Heart left ventricle (tissue), 16 donors: ENCODE measurements at places on chromosomes 13 and 19. TPM values are rescaled to one million over a fixed set of nuclear protein-coding genes. Genes with fewer than 3 reads are reported as not detected.
A peak's percentile ranks its signal among the peaks of the same experiment; 100 is the strongest.

DNA sequence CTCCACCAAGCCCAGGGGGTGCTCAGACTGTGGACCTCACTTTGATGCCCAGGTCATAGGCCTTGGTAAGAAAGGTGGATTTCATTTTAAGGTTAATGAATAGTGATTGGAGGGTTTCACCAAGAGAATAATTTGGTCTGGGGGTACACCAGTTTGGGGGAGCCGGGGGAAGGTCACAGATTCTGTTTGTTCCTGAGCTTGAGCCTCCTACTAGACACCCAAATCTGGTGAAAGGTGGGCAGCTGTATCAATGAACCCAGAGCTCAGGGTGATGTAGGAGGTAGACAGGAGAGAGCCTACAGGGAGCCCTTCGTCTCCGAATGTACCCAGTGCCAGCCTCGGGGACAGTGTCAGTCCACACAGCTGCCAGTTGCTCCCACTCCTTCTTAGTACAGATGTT, 63.7 kb upstream of the ATP12A start:
- no peak overlapping the region for H3K27ac ChIP-seq
- no peak overlapping the region for H3K4me3 ChIP-seq
- no peaks in the 10 kb centered on the region for H3K36me3 ChIP-seq
- H3K4me1 ChIP-seq = no peaks in the 10 kb centered on the region
- no peak for DNase-seq
- no peaks in the 10 kb centered on the region for H3K27me3 ChIP-seq

- H3K27ac ChIP-seq = no peak overlapping the region
- no peaks in the 10 kb centered on the region for H3K36me3 ChIP-seq
- H3K4me3 ChIP-seq = no peak overlapping the region
- peaks cover 3% of the 10 kb centered on the region for H3K4me1 ChIP-seq
These were observed 299.0 kb downstream of the KLF12 start for GRCh38 chr13:73835138-73835721.

GRCh38 chr13:113618455-113618854, 33.9 kb downstream of the TFDP1 start:
- peak; percentile 44 for DNase-seq
- no peak overlapping the region for H3K27ac ChIP-seq
- peaks cover 5% of the 10 kb centered on the region for H3K36me3 ChIP-seq
- H3K4me1 ChIP-seq = peaks cover 4% of the 10 kb centered on the region
- H3K4me3 ChIP-seq = no peak overlapping the region

GRCh38 chr19:19460258-19460731, 54.8 kb downstream of the GATAD2A start:
- no peaks in the 10 kb centered on the region for H3K27me3 ChIP-seq
- no peak for DNase-seq
- H3K4me3 ChIP-seq = peak overlapping the region; percentile 10
- H3K27ac ChIP-seq = peak overlapping the region; percentile 65
- no peaks in the 10 kb centered on the region for H3K36me3 ChIP-seq

DNA sequence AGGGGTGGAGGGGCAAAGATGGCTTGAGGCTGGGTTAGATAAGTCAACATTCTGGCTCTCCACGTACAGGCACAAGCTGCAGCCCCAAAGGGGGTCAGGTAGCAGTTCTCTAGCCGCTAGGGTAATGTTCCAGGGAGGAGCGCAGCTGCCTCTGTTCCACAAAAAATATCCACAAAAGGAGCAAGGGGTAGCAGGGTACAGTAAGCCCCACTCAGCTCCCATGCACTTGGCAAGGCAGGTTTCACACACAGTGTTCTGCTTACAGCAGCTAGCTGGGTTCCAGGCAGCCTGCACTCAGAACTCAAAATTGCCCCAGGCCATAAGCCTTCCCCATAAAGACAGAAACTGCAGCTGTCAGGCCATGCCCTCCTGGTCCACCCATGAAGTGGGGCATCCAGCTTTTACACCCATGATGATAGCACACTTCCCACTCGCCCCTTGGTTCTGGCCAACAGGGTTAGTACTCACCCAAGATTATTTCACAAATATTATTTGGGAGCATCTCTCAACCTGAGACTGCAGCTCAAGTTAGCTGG, 130.0 kb downstream of the CYSLTR2 start:
- H3K27me3 ChIP-seq = no peaks in the 10 kb centered on the region
- H3K4me1 ChIP-seq = no peaks in the 10 kb centered on the region
- H3K36me3 ChIP-seq = no peaks in the 10 kb centered on the region
- no peak overlapping the region for H3K27ac ChIP-seq

DNA sequence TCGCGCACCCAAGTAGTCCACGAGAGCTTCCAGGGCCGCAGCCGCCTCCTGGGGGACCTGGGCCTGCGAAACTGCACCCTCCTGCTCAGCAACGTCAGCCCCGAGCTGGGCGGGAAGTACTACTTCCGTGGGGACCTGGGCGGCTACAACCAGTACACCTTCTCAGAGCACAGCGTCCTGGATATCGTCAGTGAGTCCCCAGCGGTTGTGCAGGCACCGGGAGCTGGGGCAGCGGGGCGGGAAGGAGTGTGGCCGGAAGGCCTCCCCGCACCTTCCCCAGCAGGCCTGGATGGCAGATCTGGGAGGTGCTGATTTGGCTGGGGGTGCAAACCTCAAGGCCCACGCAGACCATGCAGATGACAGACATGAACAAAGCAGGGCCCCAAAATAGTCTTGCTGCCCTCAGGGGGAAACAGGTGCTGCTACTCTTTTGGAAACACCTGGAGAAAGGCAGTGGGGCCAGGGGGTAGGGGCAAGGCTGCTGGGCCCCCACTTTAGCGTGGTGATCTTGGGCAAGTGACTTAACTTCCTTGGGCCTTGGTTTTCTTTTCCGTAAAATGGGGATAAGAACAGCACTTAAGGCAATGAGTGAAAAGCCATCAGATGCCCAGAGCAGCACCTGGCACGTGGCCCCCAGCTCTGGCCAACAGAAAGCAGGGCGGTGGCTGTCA, 4.0 kb downstream of the MAG start:
- peaks cover 6% of the 10 kb centered on the region for H3K27me3 ChIP-seq
- H3K36me3 ChIP-seq = no peaks in the 10 kb centered on the region
- H3K27ac ChIP-seq = no peak overlapping the region
- no peak for DNase-seq

GRCh38 chr13:64723724-64724123, 2506.4 kb downstream of the PCDH9 start:
- H3K27ac ChIP-seq = no peak overlapping the region
- no peaks in the 10 kb centered on the region for H3K27me3 ChIP-seq
- no peak overlapping the region for H3K4me3 ChIP-seq

DNA sequence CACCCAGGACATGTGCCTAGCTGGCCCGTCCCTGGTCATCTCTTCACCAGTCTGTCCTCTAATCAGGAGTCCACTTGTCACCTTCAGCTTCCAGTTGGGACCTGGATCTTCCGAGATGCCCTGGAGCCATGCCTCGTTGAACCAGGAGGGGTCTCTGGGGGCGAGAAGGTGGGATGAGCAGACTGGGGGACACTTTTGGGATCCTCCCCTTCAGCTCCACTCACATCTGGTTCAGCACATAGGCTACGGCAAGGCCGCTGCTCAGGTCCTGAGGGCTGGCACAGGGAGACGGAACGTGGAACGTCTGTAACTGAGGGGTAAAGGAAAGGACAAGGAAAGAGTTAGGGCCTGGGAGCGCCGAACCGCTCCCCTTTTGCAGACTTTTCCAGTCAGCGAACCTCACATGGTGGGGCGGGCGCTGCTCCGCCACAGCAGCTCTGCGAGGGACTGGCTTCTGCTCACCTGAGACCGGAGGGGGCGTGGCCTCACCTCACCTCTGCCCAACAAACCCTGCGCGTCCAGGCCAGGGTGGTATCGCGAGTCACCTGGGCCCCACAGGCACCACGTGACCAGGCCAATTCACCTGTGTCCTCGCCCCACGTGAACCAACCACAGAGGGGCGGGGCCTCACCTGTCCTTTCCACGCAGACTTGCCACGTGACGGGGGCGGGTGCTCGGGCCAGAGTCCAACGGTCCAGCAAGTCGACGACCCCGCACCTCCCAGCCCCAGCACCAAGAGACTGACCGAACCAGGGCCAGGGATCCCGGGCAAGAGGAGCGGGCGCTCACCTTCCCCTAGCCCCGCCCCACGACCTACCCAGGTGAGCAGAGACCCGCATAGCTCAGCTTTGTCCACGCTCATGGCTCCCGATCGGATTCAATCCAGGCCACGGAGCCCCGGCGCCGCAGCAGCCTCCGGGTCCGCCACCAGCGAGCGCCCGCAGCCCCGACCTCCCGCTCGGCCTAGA, at the start of gene HOOK2:
HOOK2 (minus strand) TSS at position 965 of the 968 bp plus-strand sequence; CDS start at position 862, 103 bp downstream.
- DNase-seq = no peak
- no peaks in the 10 kb centered on the region for H3K4me1 ChIP-seq
- peak within 1 kb of the TSS; percentile 94 for H3K27ac ChIP-seq
- H3K36me3 ChIP-seq = peaks cover 6% of the 10 kb centered on the region
- H3K4me3 ChIP-seq = peak within 1 kb of the TSS; percentile 67

DNA sequence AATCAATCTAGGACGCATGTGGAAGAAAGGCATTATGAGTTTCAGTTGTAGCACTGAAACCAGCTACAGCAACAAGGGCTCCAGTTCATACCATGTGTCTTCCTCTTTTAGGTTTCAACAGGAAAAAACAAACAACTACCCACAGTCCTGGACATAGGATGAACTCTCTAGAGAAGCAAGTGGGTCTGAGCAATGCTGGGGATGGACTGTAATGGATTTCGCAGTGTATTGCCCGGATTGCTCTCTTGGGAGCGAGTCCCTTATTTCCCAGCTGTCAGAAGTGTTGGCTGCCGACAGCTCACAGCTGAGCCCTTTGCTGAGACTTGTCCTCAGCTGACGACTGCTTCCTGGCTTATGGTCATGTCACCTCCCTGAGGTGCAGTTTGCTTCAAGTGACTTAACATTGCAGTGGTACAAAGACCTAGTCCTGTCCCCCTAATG, 12.1 kb upstream of the MYCBP2 start:
- DNase-seq = no peak
- no peaks in the 10 kb centered on the region for H3K36me3 ChIP-seq
- H3K4me1 ChIP-seq = peaks cover 4% of the 10 kb centered on the region
- peak overlapping the region; percentile 45 for H3K27ac ChIP-seq

- H3K4me3 ChIP-seq = peak overlapping the region; percentile 51
- DNase-seq = no peak
- no peaks in the 10 kb centered on the region for H3K36me3 ChIP-seq
These were observed 717 bp upstream of the NALCN start for GRCh38 chr13:101417043-101417406.

DNA sequence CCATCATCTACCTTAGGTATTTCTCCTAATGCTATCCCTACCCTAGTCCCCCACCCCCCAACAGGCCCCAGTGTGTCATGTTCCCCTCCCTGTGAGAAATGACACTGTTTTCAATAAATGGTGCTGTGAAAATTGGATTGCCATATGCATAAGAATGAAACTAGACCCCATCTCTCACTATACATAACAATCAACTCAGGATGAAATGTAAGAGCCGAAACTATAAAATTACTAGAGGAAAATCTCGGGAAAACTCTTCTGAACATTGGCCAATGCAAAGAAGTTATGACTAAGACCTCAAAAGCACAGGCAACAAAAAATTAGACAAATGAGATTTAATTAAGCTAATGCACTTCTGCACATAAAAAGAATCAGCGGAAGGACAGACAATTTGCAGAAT, 138.2 kb downstream of the SUCLA2 start:
- H3K4me1 ChIP-seq = no peaks in the 10 kb centered on the region
- DNase-seq = no peak
- H3K27me3 ChIP-seq = no peaks in the 10 kb centered on the region
- no peaks in the 10 kb centered on the region for H3K36me3 ChIP-seq
- H3K4me3 ChIP-seq = no peak overlapping the region
- no peak overlapping the region for H3K27ac ChIP-seq

DNA sequence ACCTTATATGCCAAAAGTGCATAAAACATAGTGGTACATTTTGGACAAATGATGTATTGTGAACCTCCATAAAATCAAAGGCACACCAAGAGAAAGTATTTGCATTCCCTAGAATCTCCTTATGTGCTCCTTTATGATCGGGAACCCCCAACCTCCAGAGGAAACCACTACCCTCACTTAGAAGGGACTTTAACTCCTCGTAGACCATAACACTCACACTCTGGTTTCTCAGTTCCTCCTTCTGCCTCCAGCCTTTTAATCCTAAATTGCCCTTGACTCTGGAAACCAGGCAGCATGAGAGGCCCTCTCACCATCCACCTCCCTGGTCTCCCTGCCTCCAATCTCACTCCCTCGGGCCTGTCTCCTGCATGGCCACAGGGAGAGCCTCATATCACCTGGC, 9.8 kb upstream of the KCNN4 start:
- no peaks in the 10 kb centered on the region for H3K36me3 ChIP-seq
- no peaks in the 10 kb centered on the region for H3K27me3 ChIP-seq
- H3K4me3 ChIP-seq = no peak overlapping the region
- no peak overlapping the region for H3K27ac ChIP-seq
- H3K4me1 ChIP-seq = no peaks in the 10 kb centered on the region

DNA sequence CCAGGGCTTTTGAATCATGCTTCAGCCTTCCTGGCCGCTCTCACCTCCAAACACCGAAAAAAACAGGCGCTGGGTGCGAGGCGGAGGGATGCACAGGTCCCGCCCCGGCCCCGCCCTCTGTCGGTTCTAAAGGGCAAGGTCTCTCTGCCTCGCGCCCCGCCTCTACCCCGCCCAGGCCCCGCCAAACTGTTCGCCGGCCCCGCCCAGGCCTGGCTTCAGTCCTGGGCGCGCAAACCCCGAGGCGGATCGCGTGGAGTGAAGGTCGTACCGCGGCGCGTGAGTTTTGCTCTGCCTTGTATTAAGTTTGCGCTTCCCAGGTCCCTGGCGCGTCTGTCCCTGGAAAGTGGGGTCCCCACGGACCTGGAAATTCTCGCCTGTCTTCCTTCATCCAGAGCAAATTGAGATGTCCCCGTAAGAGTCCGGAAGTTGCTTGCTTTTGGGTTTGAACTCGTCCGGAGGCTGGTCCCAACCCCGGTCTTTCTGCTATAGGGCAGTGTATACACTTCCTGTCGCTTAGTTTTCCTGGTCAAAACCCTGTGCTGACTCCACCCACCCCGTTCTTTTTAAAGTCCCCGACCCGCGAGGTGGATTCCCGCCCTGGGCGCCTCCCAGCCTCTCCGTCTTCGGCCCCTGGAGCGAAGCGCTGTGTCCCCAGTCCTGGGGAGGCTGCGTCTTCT, 8.4 kb downstream of the ZNF808 start:
- peak overlapping the region; percentile 74 for H3K27ac ChIP-seq
- peak; percentile 91 for DNase-seq
- peak overlapping the region; percentile 56 for H3K4me3 ChIP-seq
- peaks cover 4% of the 10 kb centered on the region for H3K36me3 ChIP-seq

TNFRSF19 gene
- 35.7 TPM for total RNA-seq

CYP4F11 gene
- 1.5 TPM for total RNA-seq
